ENCODE measurements at places on chromosomes 3 and 15.

GRCh38 chr3:18648868-18649462, 223.8 kb upstream of the SATB1 start:
- no peak for DNase-seq

- DNase-seq: no peak
Measured at GRCh38 chr3:158430968-158431367, 140.0 kb upstream of the MLF1 start.

GRCh38 chr15:89034305-89034704, 54.0 kb upstream of the ABHD2 start:
- no peak for DNase-seq

GRCh38 chr3:76352051-76352450, 566.7 kb upstream of the ZNF717 start:
- no peak for DNase-seq

- DNase-seq: no peak
Measured at GRCh38 chr3:49665822-49666519, 8.2 kb upstream of the APEH start.

GRCh38 chr3:188326968-188327367, 173.0 kb downstream of the LPP start:
- no peak for DNase-seq

DNA sequence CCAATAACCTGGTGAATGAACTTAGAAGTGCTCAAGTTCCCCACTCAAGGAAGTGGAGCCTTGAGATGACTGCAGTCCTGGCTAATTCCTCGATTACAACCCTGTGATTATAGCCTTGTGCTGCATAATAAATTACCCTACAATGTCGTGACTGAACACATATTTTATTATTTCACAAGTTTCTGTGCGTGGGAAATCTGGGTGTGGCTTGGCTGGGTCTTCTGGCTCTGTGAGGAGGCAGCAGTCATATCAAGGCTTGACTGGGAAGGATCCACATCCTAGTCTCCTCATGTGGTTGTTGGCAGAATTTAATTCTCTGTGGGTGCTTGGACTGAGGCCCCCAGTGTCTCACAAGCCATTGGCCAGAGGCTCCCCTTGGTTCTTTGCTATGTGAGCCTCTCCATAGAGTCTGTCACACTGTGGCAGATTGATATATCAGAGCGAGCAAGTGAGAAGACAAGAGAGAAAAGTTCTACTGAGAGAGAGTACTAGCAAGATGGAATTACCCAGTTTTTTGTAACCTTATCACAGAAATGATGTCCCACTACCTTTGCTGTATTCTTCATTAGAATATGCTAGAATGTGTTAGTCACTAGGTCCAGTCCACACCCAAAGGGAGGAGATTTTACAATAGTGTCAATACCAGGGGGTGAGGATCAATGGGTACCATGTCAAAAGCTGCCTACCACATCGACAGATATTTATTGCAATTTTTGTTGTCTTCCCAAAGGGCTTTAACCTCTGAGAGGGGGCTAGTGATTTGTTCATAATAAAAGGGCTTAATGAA, 102.8 kb upstream of the TBC1D5 start:
- no peak for DNase-seq

GRCh38 chr15:65801229-65801805, 9.2 kb upstream of the DENND4A start:
- no peak for DNase-seq

DNA sequence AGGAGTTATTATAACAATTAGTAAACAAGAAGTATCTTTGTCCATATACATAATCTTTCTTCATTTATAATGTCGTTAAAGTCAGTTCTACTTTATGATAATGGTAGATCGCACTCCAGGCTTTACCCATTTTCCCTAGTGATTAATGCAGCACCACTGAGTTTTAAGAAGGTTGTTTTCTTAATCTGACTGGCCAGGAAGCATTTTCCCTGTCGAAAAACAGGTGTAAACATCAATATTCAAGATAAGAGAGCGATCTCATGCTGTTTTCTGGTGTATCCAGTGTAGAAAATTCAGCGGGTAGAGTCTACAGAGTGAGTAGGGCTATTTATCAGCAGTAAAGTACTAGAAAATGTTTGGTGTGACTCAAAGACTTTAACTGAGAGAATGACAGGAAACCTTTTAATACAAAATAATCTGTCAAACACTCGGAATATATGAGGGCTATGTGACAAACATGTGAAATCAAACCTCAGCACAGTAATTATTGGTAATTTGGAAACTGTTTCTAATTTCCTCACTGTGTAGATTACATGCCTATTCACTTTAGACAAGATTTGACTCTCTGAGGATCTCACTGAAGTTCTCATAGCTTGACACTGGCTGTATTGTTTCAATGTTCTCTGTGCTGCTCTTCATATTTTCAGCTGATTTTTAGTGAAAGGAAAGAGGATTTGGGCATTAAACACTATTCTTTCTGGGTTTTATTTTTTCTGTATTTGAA, 1013.2 kb downstream of the VGLL3 start:
- DNase-seq: no peak

DNA sequence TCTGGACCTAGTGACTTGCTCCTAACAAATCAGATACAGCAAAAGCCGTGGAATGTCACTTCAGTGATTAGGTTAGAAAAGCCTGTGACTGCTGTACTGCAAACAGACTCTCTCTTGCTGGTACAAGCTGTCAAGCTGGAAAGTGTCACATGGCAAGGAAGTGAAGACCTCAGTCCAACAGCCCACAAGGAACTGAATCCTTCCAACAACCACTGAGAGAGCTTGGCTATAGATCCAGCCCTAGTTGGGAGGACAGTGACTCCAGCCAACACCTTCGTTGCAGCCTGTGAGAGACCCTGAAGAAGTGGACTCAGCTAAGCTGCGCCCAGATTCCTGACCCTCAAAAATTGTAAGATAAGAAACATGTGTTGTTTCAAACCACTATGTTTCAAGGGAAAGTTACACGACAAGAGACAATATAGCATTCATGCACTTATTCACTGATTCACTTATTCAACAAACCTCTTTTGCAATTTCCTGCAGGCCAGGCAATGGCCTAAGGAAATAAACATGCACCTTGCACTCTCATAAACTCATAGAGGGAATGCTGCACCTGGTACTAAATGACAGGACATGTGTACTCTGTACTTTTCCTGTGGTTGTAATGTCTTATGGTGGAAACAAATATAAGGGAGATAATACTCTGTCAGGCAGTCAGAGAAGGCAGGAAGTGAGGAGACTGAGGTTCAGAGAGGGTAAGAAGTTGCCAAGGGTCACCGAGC, 142.9 kb downstream of the CADPS start:
- no peak for DNase-seq

DNA sequence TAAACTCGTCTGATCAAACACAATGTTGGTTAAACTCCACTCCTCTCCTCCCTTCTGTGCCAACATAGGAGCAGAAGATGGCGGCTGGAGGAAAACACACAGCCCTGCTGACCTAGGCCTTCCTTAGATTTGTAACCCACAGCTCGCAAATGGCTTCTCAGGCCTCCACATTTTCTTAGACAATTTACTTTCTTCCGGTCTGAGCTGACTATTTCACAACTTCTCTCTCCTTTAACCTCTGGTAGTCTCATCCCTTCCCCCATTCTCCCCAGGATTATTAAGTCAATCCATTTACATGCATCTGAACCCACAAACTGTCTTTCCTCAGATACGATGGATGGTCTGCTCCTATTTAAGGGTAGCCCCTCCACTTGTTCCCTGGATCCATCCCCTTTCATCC, 25.7 kb upstream of the ULK4 start:
- DNase-seq: no peak

DNA sequence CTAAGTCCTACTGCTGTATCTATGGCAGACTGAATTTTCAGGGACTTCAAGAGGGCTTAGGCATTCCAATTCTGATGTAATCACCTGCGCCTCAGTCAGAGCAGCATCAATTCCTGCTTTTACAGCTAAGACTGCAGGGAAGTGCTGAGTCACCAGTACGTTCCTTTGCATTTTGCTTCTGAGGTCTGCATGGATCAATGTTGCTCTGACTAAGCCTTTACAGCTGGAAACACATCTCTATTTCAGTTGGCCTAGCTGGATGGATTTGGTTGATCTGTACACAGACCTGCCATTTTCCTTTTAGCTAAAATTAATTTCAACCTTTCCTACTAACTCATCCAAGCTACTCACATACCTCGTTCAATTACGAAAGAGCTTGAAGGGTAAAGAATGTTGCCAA, 51.3 kb downstream of the ETV5 start:
- no peak for DNase-seq

DNA sequence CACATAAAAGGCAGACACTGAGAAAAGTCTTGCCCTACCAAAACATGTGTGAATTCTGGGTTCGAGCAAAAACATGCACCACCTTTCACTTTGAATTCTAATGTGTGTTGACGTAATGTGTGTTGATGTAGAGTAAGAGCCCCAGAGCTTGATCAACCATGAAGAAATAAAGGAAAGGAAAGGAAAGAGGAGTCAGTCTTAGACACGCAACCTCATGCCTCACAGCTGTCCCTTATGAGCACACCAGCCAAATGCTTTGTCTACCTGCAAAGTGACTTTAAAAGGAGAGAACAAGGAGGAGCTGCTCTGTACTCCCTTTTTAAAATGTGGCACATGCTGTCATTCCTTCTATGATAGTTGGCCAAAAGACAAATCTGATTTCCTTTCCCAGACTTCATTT, 80.8 kb downstream of the RFTN1 start:
- no peak for DNase-seq

DNA sequence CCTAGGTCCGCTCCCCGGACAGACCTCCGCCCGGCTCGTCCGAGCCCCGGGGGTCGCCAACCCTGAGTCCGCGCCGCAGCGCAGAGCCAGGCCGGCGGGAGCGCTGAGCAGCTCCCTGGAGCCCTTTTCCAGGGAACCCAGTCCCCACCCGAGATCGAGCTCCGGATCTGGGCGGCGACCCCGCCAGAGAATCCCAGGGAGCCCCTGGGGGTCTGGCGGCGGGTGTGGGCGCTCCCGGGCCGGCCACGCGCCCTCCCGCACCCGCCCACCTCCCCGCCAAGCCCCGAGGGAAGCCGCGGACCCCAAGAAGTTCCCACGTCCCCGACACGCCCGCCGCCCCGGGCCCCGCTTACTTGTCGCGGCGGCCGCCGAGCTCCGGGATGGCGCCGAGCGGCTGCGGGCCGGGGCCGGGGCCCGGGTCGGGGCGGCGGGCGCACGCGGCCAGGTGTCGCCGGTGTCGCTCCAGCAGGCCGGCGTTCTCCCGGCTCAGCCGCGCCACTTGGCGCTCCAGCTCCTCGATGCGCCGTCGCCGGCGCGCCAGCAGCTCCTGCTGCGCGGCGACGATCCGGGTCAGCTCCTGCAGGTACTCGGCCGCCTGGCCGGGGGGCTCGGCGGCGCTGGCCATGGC, 137.7 kb downstream of the NUP210 start:
- DNase-seq: no peak

GRCh38 chr3:137789236-137789635, 25.1 kb downstream of the SOX14 start:
- no peak for DNase-seq

DNA sequence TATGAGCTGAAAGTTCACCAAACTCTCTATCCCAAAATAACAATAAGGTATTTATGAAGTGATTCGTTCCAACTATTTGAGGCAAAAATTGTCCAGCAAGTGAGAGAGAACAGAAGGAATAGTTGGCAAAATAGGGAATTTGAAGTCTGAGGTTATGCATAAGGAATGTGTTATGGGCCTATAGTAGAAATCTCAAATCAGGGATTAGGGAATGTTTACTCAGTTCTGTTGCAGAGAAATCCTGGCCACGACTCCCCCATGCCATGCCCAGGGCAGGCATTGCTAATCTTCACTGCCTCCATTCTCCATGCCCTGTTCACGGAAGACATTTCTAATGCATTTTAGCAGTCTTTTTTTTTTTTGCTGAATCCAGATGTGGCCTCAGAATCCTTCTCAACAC, 58.6 kb downstream of the FLNB start:
- DNase-seq: no peak

GRCh38 chr3:147652651-147653366, 243.6 kb downstream of the ZIC1 start:
- no peak for DNase-seq

GRCh38 chr3:124617177-124617576, 113.1 kb upstream of the UMPS start:
- no peak for DNase-seq

GRCh38 chr3:120114376-120114775, 20.1 kb upstream of the GSK3B start:
- no peak for DNase-seq

DNA sequence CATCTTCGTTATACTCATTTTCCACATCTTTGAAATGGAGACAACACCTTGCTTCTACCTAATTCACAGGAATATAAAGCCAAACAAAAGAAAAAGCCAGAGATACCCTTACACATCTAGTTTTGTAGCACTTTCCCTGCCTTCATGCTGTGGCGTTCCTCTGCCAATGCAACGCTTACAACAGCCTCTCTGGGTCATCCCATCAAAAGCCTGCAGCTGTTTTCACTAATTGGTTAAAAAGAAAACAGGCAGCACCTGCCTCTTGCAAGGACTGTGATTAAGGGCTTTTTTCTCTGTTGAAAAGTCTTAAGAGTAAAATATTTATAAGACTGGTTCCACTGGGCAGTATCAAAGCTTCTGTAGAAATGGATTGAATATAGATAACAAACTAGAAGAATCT, 120.3 kb downstream of the FMN1 start:
- DNase-seq: no peak

DNA sequence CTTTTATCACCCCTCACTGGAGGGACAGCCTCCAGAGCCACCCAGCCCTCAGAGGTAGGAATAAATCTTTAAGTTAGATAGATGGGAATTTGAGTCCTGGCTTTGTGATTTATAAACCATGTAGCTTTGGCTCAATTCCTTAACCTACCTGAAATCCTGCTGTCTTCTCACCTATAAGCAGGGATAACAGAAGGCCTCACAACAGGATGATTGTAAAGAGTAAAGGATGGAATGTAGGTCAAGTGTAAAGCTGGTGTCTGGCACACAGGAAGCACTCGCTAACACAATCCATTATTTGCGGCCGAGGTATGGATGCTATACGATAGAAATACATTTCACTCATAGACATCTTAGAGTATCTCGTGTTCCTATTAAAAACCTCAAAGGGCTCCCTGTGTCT, 162.9 kb upstream of the LRTM1 start:
- DNase-seq: no peak

DNA sequence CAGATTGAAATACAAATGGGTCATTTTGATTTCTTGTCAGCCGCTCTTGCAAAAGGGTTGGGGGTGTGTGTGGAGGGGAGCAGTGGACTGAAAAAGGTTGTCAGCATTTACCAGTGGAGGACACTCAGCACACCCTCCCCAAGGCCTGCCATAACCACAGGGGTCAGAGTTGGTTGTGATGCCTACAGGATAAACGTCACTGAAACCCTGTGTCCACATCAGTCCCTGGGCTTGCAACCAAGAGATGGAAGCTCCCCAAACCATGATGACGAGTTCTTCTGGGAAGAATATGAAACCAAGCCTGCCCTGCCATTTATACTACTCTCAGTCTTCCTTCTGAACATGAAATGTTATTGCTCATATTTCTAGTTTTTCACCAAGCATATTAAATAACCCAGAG, 54.0 kb upstream of the UMPS start:
- DNase-seq: no peak

GRCh38 chr3:186248850-186249249, 113.2 kb downstream of the DGKG start:
- DNase-seq: no peak

- no peak for DNase-seq
Measured at GRCh38 chr3:111200027-111200426, 128.4 kb downstream of the NECTIN3 start.

- no peak for DNase-seq
Measured at GRCh38 chr3:62496503-62496902, 123.2 kb upstream of the FEZF2 start.

Measured in GM18507 (cell line).